Endothelial cell of umbilical vein (primary cell): ENCODE measurements at places on chromosomes 1 and 21. TPM values are rescaled to one million over a fixed set of nuclear protein-coding genes. Genes with fewer than 3 reads are reported as not detected.
A peak's percentile ranks its signal among the peaks of the same experiment; 100 is the strongest.

DNA sequence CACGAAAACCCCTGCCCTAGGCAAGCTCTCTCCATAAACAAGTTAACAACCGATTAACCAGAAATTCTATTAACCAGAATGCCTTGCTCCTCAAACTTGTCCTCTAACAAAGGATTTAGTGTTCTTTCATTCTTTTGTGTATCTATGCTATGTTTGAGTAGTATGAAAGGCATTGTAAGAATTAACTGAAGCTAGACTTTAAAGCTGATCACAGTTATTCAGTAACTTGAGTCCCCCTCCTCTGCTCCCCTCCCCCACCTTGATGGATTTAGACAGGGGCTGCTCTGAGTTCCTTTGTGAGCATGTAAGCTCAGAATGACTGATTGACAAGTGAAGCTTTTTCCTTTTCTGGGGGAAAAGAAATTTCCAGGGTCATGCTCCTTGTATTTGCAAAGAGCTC is 257.6 kb downstream of the TTLL7 start:
- DNase-seq: no peak

TFF2 gene
- total RNA-seq: not detected in 2 replicates

LCE3E gene
- not detected in 2 replicates for total RNA-seq

LHX8 gene
- not detected in 2 replicates for total RNA-seq

DNA sequence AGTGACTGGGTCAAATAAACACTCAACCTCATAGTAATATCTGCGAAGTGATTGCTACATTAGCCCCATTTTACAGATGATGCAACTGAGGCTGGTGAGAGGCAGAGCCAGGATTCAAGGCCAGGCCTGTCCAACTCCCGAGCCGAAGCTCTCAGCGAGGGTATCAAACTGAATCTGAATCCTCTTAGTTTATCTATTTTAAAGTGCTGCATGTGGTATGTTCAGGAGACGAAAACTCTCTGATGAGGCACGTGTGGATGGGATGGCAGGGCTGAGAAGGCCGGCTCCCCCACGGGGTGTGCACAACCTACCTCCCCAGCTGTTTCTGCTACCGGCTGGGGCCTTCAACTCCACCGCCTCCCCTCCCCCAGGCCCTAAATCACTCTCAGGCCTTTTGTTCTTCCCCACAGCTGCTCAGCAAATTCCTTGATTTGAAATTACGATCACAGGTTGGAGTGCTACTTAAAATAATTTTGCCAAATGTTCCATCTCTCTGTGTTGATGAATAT is 171.8 kb downstream of the TOMM20 start:
- no peak for DNase-seq

GRCh38 chr1:228304766-228305395 is 97.0 kb downstream of the OBSCN start:
- no peak for DNase-seq

LENEP gene
- total RNA-seq: 0.64 and 0.88 TPM in 2 replicates

DNA sequence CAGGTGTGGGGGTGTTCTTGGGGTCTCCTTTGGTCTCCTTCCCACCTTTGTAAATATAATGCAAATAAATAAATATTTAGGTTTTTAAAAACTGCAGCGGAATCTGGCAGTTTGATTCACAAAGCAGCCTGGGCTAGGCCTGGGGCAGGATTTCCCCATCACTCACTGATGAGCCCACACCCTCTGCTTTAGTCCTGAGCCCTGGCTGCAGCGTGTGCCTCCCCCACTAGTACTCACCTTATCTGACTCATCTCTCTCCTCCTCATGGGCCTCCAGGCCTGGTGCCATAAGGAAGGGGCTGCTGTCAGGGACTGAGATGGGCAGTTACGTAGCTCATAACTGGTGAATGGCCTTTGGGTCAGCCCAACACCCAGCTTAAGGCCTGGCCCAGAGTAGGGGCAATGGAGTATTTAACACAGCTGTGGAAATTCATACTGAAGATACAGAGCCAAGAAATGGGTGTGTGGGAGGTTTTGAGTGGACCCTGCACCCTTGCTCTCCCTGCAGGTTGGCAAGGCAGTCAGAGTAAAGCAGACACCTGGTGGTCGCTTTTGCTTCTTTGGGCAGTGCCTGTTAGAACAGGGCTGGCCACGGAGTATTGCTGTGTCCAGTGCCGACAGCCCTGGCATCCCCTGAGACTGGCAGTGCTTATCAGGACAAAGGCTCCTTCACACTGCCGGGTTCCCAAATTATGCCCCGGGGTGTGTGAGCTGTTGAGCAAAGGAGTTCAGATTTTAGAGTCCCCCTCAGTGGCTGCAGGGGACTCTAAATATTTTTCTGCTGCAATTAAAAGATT is 39.7 kb downstream of the AZIN2 start:
- DNase-seq: no peak

GRCh38 chr1:88891951-88892340 is 579 bp upstream of the GTF2B start:
- no peak for DNase-seq

SLC9C2 gene
- total RNA-seq: 0.15 TPM in 1 of 2 replicates, not detected in the other

DNA sequence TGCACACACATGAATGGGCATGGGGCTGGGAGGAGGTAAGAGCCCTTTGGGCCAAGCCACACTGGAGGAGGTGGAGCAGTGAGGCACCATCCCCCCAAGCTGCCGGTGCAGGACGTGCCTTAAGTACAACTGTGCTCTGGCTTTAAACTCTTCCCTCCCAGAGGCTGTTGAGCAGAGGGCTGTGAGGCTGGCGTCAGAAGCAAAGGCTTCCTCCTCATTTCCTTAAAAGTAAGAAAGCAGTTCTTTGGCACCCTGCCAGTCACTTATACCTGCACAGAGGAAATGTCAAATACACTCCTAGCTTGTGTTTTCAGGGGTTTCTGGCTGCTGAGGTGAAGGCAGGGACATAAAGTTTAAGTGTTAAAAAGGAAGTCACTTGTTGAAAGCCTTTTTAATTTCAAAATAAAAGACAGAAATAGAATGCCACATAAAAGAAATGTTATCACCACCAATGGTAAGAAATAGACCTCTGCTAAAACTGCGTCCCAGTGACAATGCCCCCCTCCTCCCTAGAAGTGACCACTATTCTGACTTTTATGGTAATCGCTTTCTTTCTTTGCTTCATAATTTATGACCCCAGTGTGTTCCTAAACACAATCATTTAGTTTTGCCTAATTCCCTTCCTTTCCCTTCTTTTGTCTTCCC is 33.0 kb downstream of the LAMC2 start:
- DNase-seq: peak; percentile 58

GRCh38 chr1:216425577-216425976 is 2.3 kb upstream of the USH2A start:
- DNase-seq: no peak

GRCh38 chr1:204439621-204440375 is 28.2 kb upstream of the PPP1R15B start:
- no peak for DNase-seq

GRCh38 chr1:183622013-183622412 is 13.6 kb downstream of the ARPC5 start:
- no peak for DNase-seq

- DNase-seq: no peak
These were observed 1.4 kb upstream of the DPM3 start for GRCh38 chr1:155141749-155142148.

CELA2A gene
- not detected in 2 replicates for total RNA-seq

S100A12 gene
- not detected in 2 replicates for total RNA-seq

C1orf87 gene
- not detected in 2 replicates for total RNA-seq

DNA sequence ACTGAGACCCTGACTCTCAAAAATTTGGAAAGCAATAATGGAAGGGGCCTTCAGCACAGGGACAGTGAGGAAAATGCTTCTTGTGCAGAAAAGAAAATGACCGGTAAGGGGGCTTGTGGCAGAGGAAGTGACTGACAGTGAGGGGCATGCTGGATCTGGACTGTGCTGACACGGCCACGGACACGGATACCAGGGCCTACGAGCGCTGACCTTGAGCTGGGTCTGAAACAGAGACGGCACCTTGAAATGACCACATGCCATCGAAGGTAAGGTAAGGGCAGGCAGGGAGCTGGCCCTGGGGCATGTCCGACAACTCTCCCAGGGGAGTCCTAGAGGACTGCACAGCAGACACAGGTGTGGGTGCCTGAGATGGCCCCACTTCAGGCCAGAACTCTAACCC is 182.1 kb downstream of the RHOU start:
- DNase-seq: no peak

GRCh38 chr1:151934048-151934493 is 24.8 kb upstream of the THEM4 start:
- peak; percentile 71 for DNase-seq

GRCh38 chr1:119083980-119084379 is 56.5 kb downstream of the WARS2 start:
- DNase-seq: no peak

DNA sequence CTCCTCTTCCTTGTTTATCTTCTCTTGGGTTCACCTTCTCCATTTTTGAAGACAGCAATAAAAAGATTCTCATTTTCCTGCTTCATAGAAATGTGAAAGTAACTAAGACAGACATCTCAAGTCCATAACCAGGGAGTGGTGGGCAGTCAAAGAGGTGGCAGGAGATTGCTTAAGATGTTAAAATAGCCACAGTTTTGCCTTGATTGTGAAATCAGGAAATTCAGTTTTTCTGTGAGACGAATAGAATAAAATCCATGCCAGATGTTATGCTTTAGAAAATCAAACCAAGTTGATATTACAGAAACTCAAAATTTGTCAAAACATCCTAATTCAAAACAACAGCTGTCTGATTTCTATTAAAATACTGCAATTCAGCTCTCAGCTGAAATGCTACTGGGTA is 57.2 kb downstream of the TNN start:
- DNase-seq: no peak
